Mammary epithelial cell (primary cell): ENCODE measurements at places on chromosomes 3 and 15. TPM values are rescaled to one million over a fixed set of nuclear protein-coding genes. Genes with fewer than 3 reads are reported as not detected.

FOXB1 gene
- not detected for polyA plus RNA-seq

BHLHE40 gene
- 40.8 TPM for polyA plus RNA-seq

PAK6 gene
- polyA plus RNA-seq: 24.6 TPM

MAP6D1 gene
- polyA plus RNA-seq: 4.0 TPM

CAMK1 gene
- polyA plus RNA-seq: 2.4 TPM

CHRM5 gene
- polyA plus RNA-seq: 0.02 TPM

- no peak for DNase-seq
Observed at GRCh38 chr3:148957586-148957985, 33.8 kb upstream of the GYG1 start.

GRCh38 chr3:56366641-56367162 is 101.6 kb downstream of the ERC2 start:
- DNase-seq: no peak

- no peak for DNase-seq
Observed at GRCh38 chr15:101313041-101313761, 18.2 kb upstream of the SNRPA1 start.

DNA sequence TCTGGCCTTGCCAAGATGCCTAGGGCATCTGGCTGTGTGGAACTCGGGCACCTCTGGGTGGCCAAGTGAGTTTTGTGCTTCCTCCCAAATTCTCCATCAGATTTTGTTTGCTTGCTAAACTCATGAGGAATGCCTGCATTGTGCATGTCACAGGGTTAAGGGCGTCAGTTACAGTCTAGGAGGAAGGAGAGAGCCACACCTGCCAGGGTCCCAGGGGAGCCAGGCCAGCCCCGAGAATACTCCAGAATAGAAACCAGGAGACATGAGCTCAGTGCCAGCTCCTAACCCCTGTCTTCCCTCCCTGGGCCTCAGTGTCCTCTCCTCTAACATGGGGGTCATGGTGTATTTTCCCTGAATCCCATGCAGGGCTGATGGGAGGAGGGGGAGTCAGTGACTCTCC is 22.0 kb upstream of the SKOR1 start:
- DNase-seq: no peak

DNA sequence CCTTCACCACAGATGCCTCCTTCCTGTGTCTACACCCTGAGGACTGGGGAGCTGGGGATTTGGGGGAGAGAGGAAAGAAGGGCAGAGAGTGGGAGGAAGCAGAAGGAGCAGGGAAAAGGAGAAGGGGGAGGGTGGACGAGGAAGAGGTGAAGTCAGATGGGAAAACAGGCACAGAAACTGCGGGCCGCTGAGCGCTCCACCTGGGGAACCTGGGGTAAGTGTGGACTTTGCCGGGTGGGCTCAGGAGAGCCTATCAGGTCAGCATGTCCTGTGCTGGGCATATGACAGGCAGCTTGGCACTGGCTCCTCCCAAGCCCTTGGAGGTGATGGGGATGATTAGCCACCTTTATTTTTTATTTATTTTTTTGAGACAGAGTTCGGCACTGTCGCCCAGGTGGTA is 62.6 kb downstream of the CORO2B start:
- DNase-seq: no peak

- DNase-seq: no peak
Observed at GRCh38 chr3:137471558-137472204, 292.4 kb upstream of the SOX14 start.

- DNase-seq: no peak
Observed at GRCh38 chr3:154718053-154718452, 288.1 kb upstream of the GPR149 start.
